Activated naive CD4-positive, alpha-beta T cell treated with anti-CD3 and anti-CD28 coated beads, Interleukin-2, amount 10 ng/mL, durations not matched to agents 7 days and 5 days (primary cell): ENCODE measurements at places on chromosomes 4 and X.
A peak's percentile ranks its signal among the peaks of the same experiment; 100 is the strongest.

- DNase-seq: no peak
Observed at GRCh38 chr4:180942367-180942916, 1300.8 kb upstream of the TENM3 start.

DNA sequence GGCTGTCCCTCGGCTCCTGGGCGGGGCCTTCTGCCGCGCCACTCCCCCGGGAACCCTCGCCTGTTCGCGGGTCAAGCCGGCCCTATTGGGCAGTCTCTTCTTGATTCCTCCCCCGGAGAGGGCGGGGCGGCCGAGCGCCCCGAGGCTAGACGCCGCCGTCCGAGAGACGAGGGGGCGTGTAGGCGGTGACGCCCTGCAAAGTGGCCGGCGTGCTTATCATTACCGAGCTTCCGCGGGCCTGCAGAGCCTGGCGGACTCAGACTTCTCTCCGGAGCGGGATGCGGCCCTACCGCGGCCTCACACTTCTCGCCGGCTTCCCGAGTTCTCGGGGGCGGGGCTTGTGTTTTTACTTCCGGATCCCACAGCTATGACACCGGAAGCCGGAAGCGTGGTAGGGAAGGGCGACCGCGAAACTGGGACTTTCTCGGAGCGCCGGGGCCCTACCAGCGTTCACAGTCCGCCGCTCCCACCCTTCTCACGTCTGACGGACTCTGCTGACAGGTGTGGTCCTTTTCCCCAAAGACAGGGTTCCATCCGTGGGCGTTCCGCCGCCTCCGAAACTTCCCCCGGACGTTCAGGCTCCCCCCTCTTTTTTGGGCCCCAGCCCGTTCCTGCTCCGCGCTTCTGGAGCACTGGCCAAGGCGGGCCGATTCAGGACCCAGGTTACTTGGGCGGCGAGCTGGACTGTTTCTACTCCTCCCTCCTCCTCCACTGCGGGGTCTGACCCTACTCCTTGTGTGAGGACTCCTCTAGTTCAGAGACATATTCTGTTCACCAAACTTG, at the start of gene IKBKG:
TSS of gene IKBKG (plus strand) at position 376 of the 783 bp plus-strand sequence. CDS start 4,383 bp downstream, outside the sequence.
- peak; percentile 92 for DNase-seq

DNA sequence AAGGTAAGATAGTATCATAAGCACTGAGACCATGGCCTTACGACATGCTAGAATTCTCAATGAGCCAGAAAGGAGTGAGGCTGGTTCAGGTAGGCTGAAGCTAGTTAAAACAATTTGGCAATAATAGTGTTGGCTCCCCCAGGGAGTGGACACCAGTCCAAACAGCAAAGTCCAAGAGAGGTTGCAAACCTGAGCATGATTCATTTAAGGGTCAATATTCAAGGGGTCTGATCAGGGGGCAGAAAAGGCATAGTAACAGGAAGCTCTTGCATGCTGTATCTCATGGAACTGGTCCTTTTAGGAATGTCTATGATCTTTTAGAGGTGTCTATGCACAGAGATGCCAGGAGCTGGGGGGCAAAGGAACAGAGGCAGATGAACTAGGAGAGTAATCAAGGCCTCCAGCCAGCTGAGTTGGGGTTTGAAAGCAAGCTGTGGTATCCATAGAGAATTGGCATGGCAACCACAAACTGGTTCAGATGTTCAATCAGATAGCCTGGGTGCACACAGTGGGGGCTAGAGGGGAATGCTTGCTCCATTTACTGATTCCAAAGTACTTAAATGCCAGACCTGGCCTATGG, 5.1 kb downstream of the GJB1 start:
- DNase-seq: no peak

GRCh38 chrX:154313147-154313546, 17.6 kb downstream of the TKTL1 start:
- DNase-seq: no peak

DNA sequence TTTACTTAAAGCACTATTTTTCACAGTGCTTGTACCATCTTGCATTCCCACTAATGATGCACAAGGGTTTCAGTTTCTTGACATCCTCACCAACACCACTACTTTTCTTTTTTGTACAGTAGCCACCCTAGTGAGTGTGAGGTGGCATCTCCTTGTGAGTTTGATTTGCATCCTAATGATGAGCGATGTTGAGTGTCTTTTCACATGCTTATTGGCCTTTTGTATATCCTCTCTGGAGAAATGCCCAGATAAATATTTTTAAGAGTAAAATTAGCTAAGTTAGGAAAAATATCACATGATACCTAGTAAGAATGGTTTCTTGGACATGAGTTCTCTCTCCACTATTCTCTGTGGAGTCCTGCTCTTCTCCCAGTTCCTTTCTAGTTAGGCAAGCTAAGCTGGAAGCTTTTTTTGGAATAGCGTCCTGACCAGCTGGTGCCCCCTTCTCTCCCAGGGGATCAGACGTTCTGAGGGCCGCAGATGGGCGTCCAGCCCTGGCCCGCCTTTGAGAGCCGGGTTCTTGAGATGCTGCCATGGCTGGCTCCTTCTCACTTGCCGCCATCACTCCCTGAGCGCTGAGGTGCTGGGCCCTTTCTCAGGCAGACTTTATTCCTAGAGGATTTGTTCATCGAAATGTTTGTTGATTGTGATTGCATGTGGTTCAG, 132.1 kb downstream of the ARHGAP10 start:
- DNase-seq: no peak

GRCh38 chr4:48375651-48376304, 34.4 kb downstream of the SLAIN2 start:
- no peak for DNase-seq

GRCh38 chrX:69234624-69235023, 69.4 kb upstream of the PJA1 start:
- DNase-seq: no peak

GRCh38 chr4:101019941-101020401, 327.4 kb downstream of the PPP3CA start:
- DNase-seq: peak; percentile 52

- no peak for DNase-seq
Observed at GRCh38 chr4:138334346-138335016, 92.3 kb upstream of the SLC7A11 start.

GRCh38 chr4:16537926-16538325, 311.7 kb upstream of the TAPT1 start:
- no peak for DNase-seq

- no peak for DNase-seq
Observed at GRCh38 chr4:182207830-182208396, 35.3 kb upstream of the TENM3 start.

DNA sequence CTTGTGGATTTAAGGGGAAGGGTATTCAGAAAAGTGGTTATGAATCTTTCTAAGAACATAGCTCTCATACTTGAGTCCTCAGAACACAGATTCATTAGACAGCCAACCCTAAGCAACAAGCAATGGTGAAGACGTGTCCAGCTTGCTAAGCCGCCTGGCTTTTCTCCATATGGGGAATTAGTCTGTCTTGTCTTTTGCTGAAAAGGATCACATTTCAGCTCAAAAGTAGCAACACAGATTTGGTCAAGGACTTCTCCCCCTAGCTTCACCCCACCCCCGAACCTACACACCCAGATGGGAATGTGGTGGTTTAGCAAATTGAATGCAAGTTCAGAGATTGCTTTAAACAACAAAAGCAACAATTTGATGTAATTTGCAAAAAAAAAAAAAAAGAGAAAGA, 103.3 kb upstream of the RASGEF1B start:
- DNase-seq: no peak

- no peak for DNase-seq
Observed at GRCh38 chr4:2399631-2400190, 18.7 kb downstream of the ZFYVE28 start.

DNA sequence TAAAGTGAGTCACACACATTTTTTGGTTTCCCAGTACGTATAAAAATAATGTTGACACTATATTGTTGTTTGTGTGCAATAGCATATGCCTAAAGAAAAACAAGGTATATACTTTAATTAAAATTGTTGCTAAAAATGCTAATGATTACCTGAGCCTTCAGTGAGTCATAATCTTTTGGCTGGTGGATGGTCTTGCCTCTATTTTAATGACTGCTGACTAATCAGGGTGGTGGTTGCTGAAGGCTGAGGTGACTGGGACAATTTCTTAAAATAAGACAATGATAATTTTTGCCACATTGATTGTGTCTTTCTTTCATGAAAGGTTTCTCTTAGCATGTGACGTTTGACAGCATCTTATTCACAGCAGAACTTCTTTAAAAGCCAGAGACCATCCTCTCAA, 21.0 kb upstream of the ANXA10 start:
- DNase-seq: no peak

DNA sequence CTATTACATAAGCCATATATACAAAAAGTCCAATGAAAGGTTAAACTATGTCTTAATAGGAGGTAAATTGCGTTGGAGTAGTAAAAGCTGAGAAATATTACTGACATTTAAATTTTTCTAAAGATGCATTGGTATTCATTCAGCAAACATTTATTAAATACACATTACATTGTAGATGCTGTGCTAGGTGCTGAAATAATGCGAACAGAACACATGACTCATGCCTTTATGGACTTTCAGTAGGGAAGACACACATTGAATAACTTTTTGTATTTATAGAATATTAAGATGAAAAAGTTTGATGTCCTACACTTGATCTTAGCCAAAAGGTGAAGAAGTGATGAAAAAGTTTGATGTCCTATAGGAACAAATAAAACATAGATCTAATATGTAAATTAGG, 871.1 kb upstream of the SLIT2 start:
- DNase-seq: no peak

- DNase-seq: no peak
Observed at GRCh38 chr4:7195141-7195515, 2.8 kb downstream of the SORCS2 start.

DNA sequence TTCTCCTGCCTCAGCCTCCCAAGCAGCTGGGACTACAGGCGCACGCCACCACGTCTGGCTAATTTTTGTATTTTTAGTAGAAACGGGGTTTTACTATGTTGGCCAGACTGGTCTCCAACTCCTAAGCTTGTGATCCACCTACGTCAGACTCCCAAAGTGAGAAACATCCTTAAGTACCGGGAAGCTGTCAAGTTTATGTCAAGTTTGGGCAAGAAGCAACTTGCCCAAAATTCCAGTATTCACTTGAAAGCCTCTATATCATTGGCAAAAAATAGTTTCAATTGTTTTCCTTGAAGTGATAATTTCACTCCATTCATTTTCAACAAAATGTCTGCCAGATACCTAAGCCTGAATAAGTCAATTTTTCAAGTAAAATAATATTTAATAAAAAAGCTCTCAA, 370.0 kb downstream of the FBXO8 start:
- no peak for DNase-seq

GRCh38 chr4:38071801-38072431, 111.7 kb downstream of the PTTG2 start:
- DNase-seq: no peak

DNA sequence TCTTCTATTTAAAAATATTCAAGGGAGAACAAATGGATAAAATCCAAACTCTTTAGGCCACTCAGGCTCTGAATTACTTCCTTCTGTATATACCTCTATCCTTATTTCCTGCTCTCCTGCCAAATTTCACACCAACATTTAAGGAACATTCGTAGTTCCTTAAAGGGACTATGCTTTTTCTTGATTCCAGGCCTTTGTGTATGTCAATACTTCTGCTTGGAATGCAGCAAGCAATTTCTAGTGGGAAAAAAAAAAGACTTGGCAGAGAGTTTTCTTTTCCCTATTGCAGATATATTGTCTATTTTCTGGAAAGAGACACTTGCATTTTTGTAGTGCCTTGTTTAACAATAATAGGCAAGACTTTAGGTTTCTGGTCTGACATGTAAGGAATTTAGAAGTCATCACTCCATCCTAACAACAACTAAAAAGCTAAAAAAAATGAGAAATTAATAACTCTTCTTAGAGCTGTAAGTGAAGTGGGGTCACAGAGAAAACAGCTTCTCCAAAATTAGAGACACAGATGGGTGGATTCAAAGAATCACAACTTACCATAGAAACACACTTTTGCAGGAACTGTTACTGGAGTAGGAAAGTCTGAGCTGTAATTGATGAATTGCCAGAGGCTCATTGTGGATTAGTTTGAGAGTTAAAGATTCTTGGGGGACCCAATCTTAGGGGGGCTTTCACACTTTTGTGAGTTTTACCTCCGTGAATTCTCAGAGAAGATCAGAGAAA, 2.1 kb upstream of the ADH5 start:
- DNase-seq: no peak

- DNase-seq: no peak
Observed at GRCh38 chr4:60683357-60683756, 516.8 kb upstream of the ADGRL3 start.

DNA sequence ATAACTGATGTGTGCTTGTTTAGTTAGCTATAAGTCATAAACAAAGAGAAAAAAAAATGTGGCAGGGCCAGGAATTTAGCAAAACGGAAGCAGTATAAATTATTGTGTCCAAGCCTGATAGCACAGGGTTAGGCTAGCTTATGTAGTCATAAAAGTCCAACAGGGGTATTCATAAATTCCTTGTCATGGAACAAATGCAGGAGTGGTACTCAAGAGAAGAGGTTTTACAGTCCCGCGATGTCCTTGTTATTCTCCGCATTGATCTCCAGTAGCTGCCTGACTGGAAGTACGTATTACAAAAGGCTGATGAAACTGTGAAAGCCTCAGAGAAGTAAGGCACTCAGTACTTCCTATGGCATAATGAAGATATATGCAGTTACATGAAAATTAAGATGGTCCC, 336.9 kb upstream of the TRAM1L1 start:
- DNase-seq: no peak

GRCh38 chr4:15501941-15502340, 32.3 kb downstream of the CC2D2A start:
- DNase-seq: no peak

GRCh38 chrX:103488332-103488731, 31.0 kb downstream of the RAB40A start:
- no peak for DNase-seq

- no peak for DNase-seq
Observed at GRCh38 chrX:135114392-135114791, 5.9 kb downstream of the ETDB start.

DNA sequence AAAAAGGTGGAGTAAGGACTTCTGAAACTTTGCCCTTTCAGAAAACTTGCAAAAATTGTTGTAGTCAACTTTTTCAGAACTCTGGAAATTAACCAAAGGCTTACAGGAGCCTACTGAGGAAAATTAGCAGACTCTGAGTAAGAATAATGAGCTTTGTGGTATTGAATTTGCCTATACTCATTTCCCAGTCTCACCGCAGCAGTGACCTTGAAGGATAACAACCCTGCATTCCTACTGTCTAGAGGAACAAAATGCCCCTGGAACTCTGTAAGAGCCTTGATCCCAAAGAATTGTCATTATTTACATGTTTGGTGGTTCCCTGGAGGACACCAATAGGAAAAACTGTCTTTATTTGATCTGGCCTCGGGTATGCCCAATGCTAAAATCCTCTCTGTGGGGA, 57.9 kb downstream of the MND1 start:
- no peak for DNase-seq

DNA sequence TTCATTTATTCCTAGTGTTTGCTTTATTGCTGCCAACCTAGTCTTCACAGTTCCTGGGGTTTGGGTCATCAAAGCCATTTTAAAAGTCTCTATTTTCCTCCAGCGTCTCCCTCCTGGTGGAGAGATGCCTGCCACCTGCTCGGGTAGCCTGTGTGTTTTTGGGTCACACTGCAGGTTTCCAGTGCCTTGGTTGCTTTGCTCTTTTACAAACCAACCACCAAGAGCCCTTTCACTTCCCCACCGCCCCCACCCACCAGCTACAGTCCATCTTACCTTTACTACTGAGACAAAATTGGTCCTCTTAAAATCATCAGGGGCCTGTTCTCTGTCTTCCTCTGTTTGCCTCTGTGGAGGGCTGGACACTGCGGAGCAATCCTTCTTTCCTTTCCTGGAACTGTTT, 280.5 kb upstream of the GATB start:
- no peak for DNase-seq
